ENCODE measurements at places on chromosomes 16 and 17.

GRCh38 chr17:31231852-31232251 is 65.2 kb downstream of the OMG start:
- no peak for DNase-seq

- no peak for DNase-seq
Measured at GRCh38 chr17:2691965-2692780, 19.4 kb downstream of the CLUH start.

DNA sequence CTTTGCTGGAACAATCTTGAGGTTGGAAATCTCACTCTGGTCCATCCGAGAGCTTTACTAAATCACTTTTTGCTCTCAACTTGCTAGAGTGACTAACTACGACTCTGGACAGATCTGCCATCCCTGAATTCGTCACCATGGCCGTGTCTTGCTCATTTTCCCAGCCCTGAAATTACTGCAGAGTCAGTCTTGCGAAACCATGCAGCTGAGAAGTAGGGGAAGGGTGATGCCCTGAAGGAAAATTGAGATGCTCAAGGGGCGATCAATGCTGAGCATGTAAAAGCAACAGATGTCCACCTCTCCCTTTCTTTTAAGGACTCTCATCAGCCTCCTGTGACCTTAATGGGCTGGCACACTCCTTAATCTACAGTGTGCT is 18.8 kb downstream of the PCTP start:
- no peak for DNase-seq

- no peak for DNase-seq
Measured at GRCh38 chr16:50956637-50957036, 194.4 kb downstream of the SALL1 start.

- no peak for DNase-seq
Measured at GRCh38 chr16:51657848-51658247, 506.8 kb upstream of the SALL1 start.

DNA sequence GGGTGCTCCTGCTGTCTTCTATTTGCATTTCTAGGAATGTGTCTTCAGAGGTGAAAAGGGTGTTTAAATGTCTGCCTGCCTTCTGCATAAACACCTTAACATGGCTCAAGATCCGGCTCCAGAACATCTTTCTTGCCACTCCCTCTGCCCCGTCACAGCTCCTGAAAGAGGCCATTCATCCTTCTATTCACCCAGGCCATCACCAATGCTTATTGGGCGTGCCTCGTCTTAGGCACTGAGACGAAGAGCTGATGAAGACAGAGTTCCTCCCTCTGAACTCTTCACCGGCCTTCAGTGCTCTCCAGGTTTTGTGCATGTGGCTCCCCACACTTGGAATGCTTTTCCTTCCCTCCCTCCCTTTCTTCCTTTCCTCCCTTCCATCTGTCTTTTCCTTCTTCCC is 386.7 kb downstream of the UTP18 start:
- no peak for DNase-seq

GRCh38 chr16:30633526-30633925 is 17.2 kb upstream of the PRR14 start:
- no peak for DNase-seq

GRCh38 chr16:86319585-86320236 is 190.6 kb upstream of the FOXF1 start:
- DNase-seq, result no peak

DNA sequence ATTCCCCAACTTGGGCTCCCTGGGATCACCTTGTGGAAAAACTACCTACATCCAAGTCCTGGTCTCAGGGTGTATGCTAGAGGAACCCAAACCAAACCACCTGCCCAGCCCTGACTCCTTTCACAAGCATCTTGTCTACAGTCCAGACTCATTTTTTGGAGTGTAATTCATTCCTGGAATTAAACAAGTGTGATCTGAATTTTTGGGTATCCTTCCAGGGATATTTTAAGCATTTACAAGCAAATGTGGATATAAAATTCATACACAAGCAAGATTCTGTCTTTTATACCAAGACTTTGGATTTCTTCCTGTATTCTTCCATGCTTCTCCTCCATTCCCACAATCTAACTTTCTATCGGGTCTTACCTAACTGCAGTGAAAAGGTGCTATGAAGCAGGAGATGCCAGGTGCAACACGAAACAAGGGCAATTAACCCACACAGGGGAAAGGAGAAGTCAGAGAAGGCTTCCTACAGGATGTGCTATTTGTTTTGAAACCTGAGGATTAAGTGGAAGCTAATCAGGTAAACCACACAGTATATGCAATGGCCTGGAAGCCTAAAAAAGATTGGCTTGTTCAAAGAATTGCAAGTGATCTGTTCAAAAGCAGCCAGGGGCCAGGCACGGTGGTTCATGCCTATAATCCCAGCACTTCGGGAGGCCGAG is 417.2 kb upstream of the C16orf82 start:
- DNase-seq, result no peak

DNA sequence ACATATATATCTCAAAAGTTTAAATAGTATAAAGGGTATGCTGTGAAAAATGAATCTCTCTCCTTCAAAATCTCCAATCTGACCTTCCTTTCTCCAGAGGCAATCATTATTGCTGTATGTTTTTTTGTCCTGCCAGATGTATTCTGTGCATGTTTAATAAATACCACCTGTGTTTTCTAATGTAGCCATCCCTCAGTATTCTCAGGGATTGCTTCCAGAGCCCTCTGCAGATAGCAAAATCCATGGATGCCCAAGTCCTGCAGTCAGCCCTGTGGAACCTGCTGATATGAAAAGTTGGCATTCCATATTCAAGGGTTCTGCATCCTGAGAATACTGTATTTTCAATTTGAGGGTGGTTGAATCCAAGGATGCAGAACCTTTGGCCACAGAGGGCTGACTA is 42.9 kb downstream of the BPTF start:
- no peak for DNase-seq

DNA sequence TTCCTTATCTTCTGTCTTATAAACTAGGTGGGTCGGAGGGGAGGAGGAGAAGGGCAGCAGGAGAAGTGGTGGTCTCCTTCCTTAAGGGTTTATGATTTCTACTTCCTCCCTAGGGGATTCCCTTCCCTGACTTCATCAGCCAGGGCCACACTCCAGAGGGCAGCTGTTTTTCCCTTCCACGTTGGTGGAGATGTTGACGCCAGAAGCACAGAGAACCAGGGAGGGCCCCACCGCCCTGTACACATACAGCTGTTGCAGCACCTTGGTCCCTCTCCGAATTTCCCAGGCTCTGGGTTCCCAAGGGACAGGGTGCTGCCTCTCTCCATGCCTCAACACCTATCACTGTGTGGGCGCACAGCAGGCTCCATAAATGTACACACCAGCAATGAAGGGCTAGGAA is 5.6 kb upstream of the SLC6A4 start:
- no peak for DNase-seq

DNA sequence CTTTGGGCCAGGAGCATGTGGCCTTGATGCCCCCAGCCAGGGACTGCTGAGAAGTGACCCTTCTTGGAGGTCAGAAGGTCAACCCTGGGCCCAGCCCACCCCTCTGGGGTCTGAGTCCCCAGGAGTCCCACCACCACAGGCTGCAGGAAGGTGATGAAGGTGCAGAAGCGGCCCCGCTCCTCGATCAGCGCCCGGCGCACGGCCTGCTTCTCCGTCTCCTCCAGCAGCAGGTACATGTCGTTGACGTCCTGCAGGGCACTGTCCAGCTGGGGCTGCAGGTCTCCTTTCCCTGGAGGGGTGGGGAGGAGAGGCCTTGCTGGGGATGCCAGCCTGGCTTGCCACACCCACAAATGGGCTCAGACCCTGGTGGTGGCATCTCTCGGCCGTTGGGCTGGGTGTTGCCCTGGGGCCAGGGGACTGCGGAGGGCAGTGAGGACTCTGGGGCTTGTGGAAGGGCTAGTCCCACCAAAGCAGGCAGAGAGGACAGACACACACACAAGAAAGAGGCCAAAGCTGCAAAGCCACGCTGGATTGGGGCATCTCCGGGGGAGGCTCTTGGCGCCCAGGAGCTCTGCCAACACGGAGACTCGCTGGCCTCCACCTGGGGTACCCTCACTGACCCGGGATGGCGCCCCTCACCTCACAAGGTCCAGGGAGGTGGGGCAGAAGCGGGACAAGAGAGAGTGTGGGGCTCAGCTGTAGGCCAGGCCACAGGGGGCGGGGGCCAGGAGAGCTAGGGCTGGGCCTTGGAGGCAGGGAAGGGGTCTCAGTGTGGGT is 7.5 kb downstream of the MTSS2 start:
- no peak for DNase-seq

DNA sequence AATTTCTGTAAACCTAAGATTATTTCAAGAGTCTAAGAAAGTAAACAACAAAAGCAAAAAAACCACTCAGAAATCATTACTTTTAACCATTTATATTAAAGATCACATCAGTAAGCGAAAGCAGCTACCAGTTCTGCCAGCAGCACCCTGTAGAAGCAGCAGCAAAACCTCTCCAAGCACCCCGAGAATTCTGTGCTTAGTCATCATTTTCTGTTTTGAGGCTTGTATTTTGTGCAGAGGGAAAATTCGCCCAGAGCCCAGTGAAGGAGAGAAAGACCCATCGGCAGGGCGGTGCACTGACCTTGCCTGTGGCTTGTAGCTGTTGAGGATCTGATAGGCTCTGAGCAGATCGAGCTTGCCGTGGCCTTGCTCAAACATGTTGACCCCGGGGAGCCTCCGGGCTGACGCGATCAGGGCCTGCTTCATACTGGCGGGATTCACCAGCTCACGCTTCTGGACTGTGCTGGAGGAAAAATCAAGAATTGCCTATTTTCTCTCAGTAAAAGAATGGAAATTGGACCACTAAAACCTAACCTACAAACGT is 35.2 kb downstream of the MBTPS1 start:
- no peak for DNase-seq

- no peak for DNase-seq
Measured at GRCh38 chr17:6027342-6028024, 42.7 kb upstream of the WSCD1 start.

DNA sequence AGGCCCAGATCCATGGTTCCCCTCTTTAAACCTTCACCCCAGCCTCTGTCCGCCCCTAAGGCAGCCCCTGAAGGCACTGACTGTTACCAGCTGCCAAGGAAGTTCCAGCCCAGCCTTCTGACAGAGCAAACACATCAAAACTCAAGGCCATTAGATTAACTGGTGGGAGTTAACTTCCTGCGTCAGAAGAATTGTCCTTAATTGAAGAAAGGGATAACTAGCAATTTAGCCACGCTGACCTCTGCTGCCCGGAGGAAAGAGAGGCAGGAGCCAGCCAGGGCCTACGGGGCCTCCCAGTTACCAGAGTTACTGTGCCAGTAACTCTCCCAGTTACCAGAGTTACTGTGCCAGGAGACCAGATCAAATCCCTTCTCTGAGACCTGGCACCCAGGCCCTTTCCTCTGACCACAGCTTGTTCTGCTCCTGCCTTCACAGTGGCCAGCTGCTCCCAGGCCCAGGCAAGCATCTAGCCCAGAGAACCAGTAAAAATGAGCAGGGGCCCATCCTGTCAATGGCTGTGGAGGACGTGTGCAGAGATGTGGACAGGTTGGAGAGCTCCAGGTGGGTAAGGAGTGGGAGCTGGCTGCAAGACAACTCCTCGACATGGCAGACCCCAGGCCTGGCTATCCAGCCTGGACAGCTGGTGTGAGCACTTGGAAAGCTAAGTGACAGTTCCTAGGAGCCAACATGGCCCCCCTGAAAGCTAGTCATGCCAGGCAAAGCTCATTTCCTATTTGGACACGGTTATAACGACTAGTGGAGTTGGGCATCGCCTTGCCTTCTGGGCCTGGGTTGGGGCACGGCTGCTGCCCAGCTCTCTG is 2.8 kb upstream of the PITPNM3 start:
- DNase-seq, result no peak

- DNase-seq, result no peak
Measured at GRCh38 chr17:58007781-58008706, 998 bp upstream of the SRSF1 start.

GRCh38 chr16:8937803-8938202 is 25.9 kb downstream of the USP7 start:
- DNase-seq, result no peak

DNA sequence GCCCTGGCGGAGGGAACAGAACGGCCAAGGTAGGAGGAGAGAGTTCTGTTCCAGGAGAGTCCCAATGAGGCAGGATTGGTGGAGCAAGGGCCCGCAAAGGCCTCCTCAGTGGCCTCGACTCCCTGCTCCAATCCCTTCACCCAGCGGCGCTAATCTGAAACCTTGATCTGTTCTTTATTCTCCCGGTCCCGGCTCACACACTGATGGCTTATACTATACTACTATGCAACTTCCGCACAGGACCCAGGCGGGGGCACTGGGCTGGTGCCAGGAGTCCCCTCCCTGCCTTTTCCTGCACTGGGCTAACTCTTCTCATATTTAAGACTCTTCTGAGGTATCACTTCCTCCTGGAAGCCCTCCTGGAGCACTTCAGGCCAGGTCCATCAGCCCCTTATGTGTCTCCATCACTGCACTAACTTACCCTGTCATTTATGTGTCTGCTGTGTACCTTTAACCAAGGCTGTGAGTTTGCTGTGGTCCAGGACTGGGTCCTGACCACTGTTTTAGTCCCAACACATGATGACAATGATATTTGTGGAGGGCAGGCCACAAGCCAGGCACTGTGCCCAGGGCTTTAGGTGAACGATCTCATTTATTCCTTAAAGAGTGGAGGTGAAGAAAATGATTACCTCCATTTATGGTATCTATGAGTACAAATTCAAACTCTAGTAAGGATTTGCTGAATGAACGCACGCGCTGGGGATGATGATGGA is 6.8 kb downstream of the CCDC102A start:
- DNase-seq, result no peak

- DNase-seq, result no peak
Measured at GRCh38 chr16:66251476-66252160, 114.9 kb upstream of the CDH5 start.

DNA sequence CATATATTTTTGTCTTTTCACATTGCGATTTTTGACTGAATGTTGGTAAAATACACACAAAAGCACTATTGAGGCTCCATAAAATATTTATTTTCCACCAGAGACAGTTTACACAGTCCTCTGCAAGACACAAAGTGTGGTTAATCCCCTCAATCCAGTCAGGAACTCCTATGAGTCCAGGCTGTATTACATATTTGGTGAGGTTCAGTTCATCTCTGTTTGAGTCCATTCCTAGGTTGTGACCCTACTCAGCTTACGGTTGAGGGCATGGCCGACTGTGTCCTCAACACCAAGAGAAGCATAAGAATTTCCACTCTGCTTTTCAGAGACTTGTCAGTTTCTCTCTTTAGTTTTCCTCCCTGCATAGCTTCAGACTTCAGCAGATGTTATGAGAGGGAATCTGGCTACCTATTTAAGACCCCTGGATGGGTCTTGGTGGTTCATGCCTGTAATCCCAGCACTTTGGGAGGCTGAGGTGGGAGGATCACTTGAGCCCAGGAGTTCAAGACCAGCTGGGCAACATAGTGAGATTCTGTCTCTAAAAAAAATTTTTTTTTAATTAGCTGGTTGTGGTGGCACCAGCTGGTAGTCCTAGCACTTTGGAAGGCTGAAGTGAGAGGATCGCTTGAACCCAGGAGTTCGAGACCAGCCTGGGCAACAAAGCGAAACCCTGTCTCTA is 25.1 kb downstream of the ARL4D start:
- no peak for DNase-seq

DNA sequence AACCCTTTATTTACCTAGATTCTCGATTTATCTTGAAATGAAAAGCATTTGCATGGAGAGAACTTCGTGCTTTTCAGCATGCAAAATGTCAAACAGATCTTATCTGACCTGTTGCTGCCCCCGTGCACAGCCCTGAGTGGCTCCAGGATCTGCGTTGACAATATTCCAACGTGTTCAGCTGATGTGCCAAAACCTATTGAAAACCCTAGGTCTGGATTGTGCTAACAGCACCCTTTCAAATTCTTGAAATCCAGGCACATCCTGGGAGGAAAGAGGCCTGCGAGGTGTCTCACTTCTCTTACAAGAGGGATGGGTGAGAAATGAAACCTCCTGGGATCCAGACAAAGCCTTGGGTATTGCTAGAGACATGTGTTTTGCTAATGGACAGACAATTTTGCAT is 231.8 kb downstream of the MAP2K4 start:
- DNase-seq, result no peak

- peak; percentile 25 for DNase-seq
Measured at GRCh38 chr17:33520426-33521330, 227.6 kb upstream of the ASIC2 start.

Measured in stimulated activated CD8-positive, alpha-beta memory T cell treated with anti-CD3 and anti-CD28 coated beads, Interleukin-7, amount 100 ng/mL, for 24 hours (primary cell).